ENCODE measurements at places on chromosomes 12 and 14. TPM values are rescaled to one million over a fixed set of nuclear protein-coding genes. Genes with fewer than 3 reads are reported as not detected.
A peak's percentile ranks its signal among the peaks of the same experiment; 100 is the strongest.

- no peak for DNase-seq
Measured at GRCh38 chr12:13536219-13536910, 339.8 kb downstream of the EMP1 start.

DNA sequence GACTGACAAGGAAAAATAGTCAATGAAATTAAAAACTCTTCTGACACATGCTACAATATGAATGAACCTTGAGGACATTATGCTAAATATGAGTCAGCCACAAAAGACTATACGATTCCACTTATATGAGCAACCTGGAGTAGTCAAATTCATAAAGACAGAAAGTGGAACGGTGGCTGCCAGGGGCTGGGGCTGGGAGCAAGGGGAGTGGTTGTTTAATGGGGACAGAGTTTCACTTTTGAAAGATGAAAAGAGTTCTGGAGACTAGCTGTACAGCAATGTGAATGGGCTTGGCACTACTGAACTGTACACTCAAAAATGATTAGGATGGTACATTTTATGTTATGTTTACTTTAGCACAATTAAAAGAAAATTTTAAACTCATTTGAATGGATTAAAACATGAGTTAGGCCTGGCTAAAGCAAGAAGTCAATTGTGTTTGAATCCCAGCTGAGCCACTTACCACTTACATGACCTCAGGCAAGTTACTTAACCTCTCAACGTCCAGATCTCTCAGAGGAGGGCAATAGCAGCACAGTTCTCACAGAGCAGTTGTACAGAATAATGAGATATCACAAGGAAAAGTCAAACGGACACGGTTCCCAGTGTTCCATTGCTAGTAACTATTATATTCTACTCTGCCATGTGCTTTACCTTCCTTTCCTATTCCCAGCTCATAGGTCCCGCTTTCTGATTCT is 102.5 kb downstream of the SPTSSA start:
- DNase-seq = no peak

GRCh38 chr12:132171968-132172521 is 27.8 kb downstream of the NOC4L start:
- no peak for DNase-seq

DNA sequence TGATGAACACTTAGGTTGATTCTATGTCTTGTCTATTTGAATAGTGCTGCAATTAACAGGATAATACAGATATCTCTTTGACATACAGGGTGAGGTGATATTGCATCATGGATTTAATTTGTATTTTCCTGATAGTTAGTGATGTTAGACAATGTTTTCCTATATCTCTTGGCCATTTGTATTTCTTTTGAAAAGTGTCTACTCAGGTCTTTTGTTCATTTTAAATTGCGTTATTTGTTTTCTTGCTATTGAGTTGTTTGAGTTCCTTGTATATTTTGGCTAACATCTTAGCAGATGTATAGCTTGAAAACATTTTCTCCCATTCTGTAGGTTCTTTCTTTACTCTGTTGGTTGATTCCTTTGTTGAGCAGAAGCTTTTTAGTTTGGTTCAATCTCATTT is 460.6 kb downstream of the CCDC91 start:
- no peak for DNase-seq

- DNase-seq = peak; percentile 36
Measured at GRCh38 chr12:112126000-112126438, 659 bp downstream of the TRAFD1 start.

GRCh38 chr14:96181186-96182056 is 23.2 kb upstream of the BDKRB2 start:
- DNase-seq = no peak

DNA sequence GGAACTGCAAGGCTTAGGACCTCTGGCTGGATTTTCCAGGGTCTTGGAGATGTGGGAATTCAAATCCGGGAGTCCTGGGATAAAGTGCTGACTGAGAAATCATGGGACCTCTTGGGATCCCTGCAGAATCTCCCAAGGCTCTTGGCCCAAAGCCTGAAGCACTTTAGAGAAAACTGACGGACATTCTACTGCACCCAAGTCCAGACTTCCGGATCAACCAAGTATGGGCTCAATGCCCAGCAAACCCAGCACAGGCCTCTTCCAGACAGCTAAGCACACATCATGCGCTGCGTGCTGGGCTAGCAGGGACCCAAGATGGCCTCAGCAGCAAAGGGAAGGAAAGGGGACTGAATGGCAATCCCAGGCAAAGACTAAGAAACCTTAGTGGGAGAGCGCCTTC is 85.0 kb downstream of the ACTN1 start:
- no peak for DNase-seq

GRCh38 chr12:92462049-92462448 is 240.7 kb upstream of the PLEKHG7 start:
- no peak for DNase-seq

- DNase-seq = no peak
Measured at GRCh38 chr12:92574911-92575570, 127.7 kb upstream of the PLEKHG7 start.

GRCh38 chr14:106507354-106507753 is 981.0 kb downstream of the TMEM121 start:
- no peak for DNase-seq

GRCh38 chr14:92925446-92925845 is 2.5 kb downstream of the CHGA start:
- DNase-seq = no peak

DNA sequence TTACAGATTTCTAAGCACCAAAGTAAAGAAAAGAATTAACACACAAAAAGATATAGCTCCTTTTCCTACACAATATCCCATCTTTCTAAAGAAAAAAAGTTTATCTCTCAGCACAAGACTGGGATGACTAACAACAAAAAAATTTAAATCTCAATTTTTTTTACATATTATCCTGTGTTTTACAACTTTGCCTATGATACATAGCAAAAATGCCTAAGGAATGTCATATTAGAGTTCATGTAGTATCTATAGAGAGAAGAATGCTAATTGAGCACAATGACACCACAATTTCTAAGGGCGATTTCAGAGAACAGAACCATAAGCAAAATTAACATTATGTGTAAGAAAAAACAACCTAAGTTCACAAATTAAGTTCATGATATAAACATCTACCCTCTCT is 16.3 kb downstream of the C2CD5 start:
- DNase-seq = no peak

DNA sequence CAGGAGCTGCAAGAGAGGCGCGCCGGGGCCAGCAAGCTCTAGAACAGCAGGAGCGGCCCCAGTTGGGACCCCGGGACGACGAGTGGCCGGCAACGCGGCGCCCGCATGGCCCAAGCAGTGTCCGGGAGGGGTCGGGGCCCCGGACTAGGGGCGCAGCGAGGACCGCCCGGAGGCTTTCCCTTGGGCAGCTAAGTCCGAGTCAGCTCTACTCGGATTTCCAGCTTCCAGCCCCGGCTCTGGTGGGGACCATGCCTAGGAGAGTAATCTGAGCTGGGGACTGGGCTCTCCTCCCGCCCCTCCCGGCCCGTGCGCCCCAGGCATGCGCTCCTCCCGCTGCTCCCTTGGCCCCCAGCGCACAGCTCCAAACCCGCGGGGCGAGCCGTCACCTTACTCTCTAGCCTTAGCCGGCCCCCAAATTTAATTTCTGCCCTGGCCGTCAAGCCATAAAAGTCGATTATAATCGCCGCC is 41.6 kb upstream of the CAPRIN2 start:
- DNase-seq = peak; percentile 88

TAS2R42 gene
- not detected for polyA plus RNA-seq

KRT82 gene
- not detected for polyA plus RNA-seq

PLEKHD1 gene
- polyA plus RNA-seq = 0.05 TPM

SLC22A17 gene
- 20.6 TPM for polyA plus RNA-seq

RBP5 gene
- 0.06 TPM for polyA plus RNA-seq

GPR84 gene
- not detected for polyA plus RNA-seq
